ENCODE measurements at places on chromosomes 16 and 17. TPM values are rescaled to one million over a fixed set of nuclear protein-coding genes. Genes with fewer than 3 reads are reported as not detected.

Gene CES5A
- total RNA-seq: not detected

Gene ABCA8
- total RNA-seq: 10.5 TPM

Gene INO80E
- 68.5 TPM for total RNA-seq

Gene GRB7
- 19.8 TPM for total RNA-seq

Gene NPB
- total RNA-seq: 0.48 TPM

Gene TMEM92
- total RNA-seq: 8.0 TPM

Gene UMOD
- not detected for total RNA-seq

Gene RNU2-1
- total RNA-seq: 5,157 TPM

Gene ITGA2B
- 9.2 TPM for total RNA-seq

Gene KIFC3
- 84.6 TPM for total RNA-seq

Gene STARD3
- total RNA-seq: 27.4 TPM

Gene CLEC19A
- not detected for total RNA-seq

Gene GAS7
- 41.1 TPM for total RNA-seq

Gene KRTAP17-1
- total RNA-seq: not detected

Gene RSAD1
- total RNA-seq: 43.2 TPM

Gene ADAD2
- total RNA-seq: 0.71 TPM

Gene PRSS53
- total RNA-seq: 1.4 TPM

Gene KRTAP1-1
- not detected for total RNA-seq

Gene GAST
- total RNA-seq: not detected

Gene MT1A
- total RNA-seq: 36.2 TPM

Gene NRN1L
- 5.8 TPM for total RNA-seq

Gene IGFALS
- total RNA-seq: 4.4 TPM

Gene SLC5A10
- 0.31 TPM for total RNA-seq

Gene KRTAP3-2
- not detected for total RNA-seq

Gene RGS9
- total RNA-seq: 3.0 TPM

Gene OR2C1
- not detected for total RNA-seq

Gene SLC6A2
- total RNA-seq: not detected

Gene CCL15
- 1.4 TPM for total RNA-seq

Gene VTN
- total RNA-seq: 2.5 TPM

Gene HAS3
- total RNA-seq: 24.0 TPM

Gene RND2
- total RNA-seq: 0.34 TPM

Gene EVPLL
- total RNA-seq: 4.0 TPM

Gene SOX9
- total RNA-seq: 4.4 TPM

Gene CCDC200
- not detected for total RNA-seq

Gene NT5M
- total RNA-seq: 2.8 TPM

Gene MYO15A
- total RNA-seq: 2.1 TPM

Gene LRRC37A
- total RNA-seq: 5.2 TPM

All from lung (tissue), 17 donors.